ENCODE measurements at places on chromosomes 3 and 15.

- DNase-seq = no peak
Measured at GRCh38 chr15:62873203-62873602, 169.3 kb upstream of the TPM1 start.

DNA sequence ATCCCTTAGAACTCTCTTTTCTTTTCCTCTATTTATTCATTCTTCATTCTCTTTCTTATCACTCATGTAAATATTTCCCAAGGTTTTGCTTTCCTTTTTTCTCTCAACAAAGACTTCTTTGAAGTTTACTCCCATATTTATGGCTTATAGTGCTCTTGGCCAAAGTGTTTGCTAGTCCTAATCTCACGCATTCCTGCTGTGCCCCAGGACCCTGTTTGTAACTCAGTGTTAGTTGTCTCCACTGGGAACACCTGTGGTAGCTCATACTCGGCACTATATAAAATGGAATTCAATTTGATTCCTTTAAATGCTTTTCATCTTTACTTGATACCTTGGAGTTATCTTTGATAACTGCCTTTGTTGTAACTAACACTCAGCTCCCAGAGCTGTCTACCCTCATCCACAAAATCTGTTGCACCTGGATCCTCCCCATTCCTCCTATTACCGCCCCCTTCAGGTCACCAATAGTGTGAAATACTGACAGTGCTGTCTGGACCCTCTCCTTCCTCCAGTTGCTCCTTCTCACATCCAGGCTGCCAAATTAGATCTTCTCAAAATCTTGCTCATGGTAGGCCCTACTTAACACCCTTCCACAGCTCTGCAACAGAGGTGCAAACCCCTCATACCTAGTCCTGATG lies 76.8 kb downstream of the TIGIT start:
- no peak for DNase-seq

- DNase-seq = no peak
Measured at GRCh38 chr3:124174910-124175874, 183.3 kb upstream of the ROPN1 start.

DNA sequence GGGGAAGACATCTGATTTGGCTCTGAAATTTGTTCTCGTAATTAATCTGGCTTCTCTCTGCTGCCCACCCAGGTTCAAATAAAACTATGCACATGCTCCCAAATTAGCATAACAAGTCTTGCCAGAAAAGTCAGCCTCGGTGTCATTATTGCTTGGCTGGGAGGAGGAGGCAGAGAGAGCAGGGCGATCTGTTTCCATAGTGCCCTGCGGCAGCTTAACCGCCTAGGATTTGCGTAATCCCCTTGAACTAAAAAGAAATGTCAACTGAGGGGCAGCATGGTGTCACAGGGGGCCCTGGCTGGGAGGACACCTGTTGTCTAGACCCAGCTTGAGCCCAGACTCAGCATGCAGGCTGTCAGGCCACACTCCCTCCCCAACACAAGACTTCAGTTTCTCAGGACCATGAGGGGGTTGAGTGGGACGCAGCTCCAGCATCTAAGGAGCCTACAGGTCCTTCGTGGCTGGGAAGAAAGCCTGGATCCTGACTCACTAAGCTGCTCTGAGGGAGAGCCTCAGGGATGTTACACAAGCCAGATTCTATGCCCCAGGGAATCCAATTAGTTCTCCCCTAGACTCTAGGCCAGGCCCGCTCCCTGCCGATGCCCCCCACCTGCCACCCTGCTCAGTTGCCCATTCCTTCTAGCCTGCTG lies 17.3 kb downstream of the MRPS11 start:
- no peak for DNase-seq

- no peak for DNase-seq
Measured at GRCh38 chr15:98160236-98160635, 199.7 kb downstream of the ARRDC4 start.

GRCh38 chr15:94080416-94080815 lies 150.9 kb upstream of the MCTP2 start:
- no peak for DNase-seq

- DNase-seq = no peak
Measured at GRCh38 chr15:83971992-83972391, 263.6 kb upstream of the GOLGA6L4 start.

DNA sequence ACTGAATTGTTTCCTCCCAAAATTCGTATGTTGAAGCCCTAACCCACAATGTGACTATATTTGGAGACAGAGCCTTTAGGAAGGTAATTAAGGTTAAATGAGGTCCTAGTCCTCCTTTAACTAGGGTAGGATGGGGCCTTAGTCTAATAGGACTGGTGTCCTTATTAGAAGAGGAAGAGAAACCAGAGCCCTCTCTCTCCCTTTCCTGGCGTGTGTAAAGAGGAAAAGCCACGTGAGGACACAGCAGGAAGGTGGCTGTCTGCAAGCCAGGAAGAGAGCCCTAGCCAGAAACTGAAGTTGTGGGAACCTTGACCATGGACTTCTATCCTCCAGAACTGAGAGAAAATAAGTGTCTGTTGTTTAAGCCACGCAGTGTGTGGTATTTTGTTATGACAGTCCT lies 94.3 kb downstream of the OXNAD1 start:
- DNase-seq = no peak

DNA sequence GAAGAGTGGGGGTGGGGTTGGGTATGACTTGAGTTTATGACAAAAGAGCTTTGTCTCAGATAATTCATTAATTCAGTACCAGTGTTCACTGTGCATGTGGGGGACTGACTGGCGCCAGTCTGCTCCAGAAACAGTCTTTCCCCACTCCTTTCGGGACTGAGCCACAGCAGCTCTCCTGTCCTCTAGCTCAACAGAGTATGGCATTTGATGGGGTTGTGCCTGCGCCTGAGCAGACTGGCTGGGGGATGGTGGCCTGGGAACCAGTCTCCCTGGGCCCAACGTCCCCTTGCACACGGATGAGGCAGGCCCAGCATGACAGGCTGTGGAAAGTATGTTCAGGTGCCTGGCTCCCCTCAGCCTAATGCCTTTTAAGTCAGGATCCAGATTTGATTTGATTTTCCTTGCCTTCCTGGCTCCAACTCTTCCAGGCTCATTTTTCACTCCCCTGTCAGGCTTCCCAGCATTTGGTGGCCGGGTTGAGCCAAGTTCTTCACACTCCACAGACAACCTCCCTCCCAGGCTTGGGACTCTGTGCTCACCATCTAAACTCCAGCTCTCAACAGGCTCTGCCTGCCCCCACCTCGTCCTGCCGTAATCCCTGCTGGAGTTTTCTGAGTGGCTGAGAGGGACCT lies 105.0 kb downstream of the MYLK start:
- no peak for DNase-seq

DNA sequence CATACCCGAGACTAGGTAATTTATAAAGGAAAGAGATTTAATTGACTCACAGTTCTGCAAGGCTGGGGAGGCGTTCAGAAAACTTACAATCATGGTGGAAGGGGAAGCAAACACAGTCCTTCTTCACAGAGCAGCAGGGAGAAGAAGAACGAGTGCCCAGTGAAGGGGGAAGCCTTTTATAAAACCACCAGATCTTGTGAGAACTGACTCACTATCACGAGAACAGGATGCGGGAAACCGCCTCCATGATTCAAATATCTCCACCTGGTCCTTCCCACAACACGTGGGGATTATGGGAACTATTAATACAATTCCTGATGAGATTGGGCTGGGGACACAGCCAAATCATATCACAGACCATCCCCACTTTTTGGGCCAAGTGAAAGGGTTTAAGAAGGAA lies 58.8 kb upstream of the CTXND1 start:
- DNase-seq = no peak

DNA sequence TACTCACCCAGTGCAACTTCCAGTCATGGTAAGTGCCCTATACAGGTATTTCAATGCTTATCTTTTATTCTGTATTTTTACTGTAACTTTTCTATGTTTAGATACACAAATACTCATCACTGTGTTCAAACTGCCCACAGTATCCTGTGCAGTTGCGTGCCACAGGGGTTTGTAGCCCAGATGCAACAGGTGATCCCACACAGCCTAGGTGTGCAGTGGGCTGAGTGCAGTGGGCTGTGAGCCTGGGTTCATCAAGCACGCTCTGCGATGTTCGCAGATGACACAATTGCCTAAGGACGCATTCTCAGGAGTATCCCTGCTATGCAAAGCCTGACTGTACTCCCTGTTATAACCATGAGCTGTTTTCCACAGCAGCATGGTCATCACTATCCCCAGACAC lies 36.2 kb upstream of the VGLL4 start:
- no peak for DNase-seq

GRCh38 chr3:130905551-130905950 lies 11.7 kb downstream of the ATP2C1 start:
- DNase-seq = no peak

- DNase-seq = no peak
Measured at GRCh38 chr15:100924436-100924835, 5.3 kb downstream of the LRRK1 start.

DNA sequence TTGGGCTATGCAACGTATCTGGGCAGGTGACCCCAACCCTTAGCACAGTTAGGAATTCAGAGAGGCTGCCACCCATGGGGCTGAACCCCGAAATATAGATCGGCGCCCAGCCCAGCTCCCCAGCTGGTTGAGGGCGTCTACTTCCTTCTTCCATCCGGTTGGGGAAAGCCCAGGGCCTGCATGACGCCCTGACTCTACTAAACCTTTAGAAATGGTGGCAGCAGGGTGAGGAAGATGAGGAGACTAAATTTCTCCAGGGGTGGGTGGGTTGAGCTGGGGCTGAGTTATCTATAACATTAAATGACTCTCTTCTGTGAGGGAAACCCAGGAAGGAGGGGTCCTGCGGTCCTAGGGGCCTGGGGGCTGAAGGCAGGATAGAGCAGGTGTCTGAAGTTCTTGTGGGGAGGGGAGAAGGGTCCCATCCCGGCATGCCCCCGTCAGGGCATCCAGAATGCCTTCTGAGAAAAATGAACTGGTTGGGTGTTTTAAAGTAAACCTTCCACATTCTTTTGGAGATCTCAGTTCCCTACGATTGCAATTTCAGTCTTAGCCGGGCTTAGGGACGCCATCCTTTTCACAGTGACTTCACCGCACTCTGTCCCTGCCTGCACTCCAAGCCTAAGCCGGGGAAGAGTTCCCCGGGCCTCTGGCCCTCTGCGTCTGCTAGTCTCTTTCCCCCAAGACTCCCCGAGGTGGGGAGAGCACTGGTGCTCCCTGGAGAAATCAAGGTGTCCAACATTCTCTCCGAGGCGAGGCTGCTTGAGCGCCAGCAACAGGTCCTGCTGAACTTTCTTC lies 28.5 kb downstream of the NR2F2 start:
- no peak for DNase-seq

- no peak for DNase-seq
Measured at GRCh38 chr3:181134873-181135272, 145.3 kb upstream of the DNAJC19 start.

DNA sequence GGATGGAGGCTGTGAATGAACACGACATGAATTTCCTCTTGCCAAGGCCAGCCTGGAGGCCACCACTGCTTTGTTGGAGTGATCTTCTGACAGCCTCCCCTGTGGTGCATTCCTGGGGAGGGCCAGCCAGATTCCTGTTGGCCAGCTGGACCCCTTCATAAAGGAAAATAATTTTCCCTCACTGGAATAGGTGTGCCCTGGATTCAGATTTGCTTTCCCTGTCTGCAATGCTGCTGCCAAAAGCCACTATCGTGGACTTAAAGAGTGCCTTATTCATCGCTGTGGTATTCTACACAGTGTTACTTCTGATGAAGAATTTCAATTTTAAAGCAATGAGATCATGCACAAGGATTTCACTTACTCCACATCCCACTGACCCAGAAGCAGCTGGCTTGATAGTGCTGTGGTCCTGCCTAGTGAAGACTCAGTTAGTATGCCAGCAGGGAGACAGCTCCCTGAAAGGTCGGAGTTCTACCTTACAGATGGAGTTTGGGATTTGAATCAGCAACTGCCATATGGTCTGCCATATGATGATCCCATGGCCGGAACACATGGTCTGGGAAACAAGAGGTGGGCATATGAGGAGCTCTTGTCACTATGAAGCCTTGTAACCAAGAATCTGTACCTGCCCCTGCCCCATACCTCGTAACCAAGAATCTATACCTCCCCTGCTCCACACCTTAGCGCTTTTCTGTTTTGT lies 145.2 kb downstream of the KLF13 start:
- DNase-seq = no peak

- DNase-seq = no peak
Measured at GRCh38 chr3:66809595-66809958, 188.5 kb upstream of the KBTBD8 start.

GRCh38 chr15:96186105-96186504 lies 144.4 kb upstream of the NR2F2 start:
- DNase-seq = no peak

GRCh38 chr15:35445891-35446290 lies 100.1 kb downstream of the DPH6 start:
- DNase-seq = no peak

DNA sequence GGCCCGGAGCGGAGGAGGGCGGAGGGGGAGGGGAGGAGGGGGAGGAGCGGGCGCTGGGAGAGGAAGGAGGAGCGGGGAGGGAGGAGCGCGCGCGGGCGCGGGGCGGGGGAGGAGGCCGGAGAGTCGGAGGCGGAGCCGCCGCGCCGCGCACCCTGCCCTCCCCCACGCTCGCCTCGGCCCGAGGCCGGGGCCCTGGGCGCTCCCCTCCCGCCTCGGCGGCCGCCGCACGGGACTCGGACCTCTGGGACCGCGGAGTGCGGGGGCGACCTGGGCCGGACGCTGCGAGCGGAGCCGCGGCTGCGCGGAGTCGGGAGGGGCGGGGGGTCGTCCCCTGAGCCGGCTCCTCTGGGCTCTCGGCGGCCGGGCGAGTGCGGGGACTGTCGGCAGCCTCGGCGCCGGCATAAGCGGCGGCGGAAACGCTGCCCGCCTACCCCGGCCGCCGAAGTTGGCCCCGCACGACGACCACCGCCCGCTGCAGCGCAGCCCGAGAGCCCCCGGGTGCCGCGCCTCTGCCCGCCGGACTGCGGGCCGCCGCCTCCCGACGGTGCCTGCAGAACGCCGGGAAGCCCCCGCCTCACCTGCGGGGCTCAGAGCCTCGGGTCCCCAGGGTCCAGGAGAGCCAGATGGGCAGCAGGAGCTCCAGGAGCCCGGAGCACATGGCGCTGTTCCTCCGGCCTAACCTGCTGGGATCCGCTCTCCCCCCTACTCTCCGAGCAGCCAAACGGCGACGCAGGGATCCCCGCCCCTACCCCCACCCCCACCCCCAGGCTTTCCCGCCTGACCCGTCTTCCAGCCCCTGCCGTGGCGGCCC lies 406 bp upstream of the GABRB3 start:
- no peak for DNase-seq

- DNase-seq = no peak
Measured at GRCh38 chr3:145578471-145578870, 582.5 kb downstream of the PLOD2 start.

- DNase-seq = no peak
Measured at GRCh38 chr3:181454451-181455027, 257.2 kb upstream of the SOX2 start.

DNA sequence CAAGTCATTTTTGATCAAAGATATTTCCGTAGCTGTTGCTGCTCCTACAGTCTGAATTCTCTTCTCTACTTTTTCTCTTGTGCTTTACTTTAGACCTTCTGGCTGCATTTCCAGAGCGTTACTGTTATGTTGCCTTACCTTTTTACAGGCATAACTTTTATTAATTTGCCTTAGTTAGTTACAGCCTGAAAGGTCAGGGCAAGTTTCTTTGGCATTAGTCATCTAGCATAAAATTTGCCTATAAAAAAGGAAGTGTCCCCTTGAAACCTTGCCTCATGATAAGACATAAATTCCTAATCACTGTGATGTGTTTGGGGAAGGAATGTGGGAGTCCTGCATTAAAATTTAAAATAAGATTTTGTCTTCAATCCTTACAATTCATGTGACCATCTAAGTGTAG lies 618.5 kb downstream of the NR2F2 start:
- DNase-seq = no peak
